ENCODE measurements at places on chromosomes 2 and 18.

DNA sequence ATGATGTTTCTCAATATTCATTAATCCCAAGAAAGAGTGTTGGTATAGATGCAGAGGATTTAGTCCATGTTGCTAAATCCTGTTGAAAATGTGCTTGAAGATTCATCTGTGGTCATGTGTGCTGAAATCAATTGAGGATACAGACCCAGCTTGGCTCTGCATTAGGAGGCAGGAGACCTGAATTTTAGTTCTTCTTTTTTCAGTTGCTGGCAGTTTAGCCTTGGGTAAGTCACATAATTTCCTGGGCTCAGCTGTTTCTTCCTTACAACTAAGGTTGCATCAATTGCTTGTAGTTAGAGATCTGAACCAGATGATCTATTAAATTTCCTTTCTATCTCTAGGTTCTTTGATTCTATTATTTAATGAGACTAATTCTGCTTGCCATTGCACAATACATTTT is 54.4 kb downstream of the SETBP1 start:
- no peak for DNase-seq

DNA sequence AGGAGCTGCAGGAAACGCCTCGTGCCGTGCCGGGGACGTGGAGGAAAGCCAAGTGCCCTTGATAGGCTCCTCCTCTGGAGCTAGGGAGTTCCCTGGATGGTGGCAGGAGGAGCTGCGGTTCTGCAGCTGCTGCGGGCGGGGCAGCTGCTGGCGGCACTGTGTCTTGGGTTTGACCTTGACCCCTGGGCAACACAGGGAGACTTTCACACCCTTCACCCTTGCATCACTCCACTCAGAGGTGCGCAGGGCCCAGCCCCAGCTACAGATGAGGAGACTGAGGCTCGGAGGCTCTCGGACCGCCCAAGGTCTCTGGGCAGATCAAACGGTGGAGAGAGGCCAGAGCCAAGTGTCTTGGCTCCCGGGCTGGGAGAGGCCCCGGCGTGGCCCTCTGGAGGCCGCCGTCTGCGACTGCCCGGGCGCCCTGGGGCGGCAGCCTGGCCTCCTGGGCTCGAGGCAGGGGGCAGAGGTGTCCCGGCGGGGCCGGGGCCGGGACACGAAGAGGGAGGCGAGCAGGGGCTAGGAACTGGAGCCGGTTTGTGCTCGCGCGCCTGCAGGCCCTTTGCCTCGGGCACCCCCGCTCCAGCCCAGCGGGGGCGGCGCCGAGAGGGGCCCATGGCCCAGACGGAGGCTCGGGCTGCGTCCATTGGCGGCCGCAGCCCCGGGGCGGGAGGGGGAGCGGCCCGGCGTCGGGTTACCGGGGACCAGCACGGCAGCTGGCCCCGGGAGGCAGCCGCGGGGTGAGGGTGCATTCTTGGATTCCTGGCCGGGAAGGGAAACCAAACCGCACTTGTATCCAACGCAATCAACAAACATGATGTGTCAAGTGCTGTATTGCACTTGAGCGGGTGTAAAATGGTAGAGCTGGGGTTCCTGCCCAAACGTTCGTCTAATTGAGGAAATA is 129.6 kb upstream of the SLC1A4 start:
- DNase-seq = peak; percentile 23

DNA sequence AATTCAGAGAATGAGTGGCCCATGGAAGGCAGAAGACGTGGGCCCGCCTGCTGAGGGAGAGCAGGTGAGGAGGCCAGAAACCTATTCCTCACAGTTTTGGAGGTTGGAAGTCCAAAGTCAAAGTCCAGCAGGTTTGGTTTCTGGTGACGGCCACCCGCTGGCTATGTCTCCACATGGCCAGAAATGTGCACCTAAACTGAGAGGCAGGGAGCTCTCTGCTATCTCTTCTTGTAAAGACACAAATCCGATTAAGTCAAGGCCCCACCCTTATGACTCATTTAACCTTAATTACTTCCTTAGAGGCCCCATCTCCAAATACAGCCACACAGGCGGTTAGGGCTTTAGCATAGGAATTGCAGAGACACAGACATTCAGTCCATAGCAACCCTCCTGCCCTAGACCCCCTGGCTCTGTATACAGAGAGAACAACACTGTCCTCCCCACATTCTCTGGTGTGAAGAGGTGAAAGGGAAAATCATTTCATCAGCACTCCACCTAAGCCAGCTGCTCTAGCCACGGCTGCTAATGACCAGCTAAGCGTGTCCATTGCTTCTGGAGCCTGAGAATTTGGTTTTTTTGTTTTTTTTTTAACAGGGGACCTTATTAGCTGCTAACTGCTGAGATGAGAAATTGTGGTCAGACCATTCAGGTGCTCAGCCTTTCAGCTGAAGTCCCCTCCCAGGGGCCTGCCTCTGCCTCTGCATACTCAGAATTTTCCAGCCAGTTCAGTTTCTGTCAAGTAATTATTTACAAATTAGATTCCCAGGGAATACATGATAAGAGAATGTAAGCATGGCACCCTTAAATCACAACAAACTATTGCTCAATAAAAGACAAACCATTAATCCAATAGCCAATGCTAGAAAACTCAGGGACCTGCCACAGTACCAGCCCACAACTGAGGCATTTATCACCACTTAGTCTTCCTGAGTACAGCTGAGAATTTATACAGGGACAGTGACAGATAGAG is 368.7 kb upstream of the ID2 start:
- DNase-seq = no peak

GRCh38 chr2:119136093-119136492 is 22.5 kb downstream of the C1QL2 start:
- no peak for DNase-seq

- no peak for DNase-seq
Observed at GRCh38 chr18:31244771-31245394, 73.1 kb upstream of the DSG1 start.

- DNase-seq = no peak
Observed at GRCh38 chr2:168424112-168424951, 31.7 kb upstream of the CERS6 start.

GRCh38 chr2:218152777-218153176 is 14.0 kb downstream of the CXCR1 start:
- no peak for DNase-seq

DNA sequence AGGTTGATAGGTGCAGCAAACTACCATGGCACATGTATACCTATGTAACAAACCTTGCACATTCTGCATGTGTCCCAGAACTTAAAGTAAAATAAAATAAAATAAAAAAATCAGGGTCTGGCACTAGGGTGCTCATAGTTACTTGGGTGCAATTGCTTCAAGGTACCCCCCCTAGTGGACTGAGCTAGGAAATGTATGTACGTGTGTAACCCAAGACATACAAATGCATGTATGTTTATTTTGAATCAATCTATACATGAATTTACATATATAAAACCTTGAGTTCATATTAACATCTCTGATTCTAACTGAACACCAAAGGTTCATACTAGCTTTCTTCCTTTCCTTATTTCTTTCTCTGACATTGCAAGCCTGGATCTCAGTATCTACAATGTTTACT is 51.5 kb downstream of the USP37 start:
- no peak for DNase-seq

- DNase-seq = no peak
Observed at GRCh38 chr2:184041777-184042176, 556.6 kb upstream of the ZNF804A start.

DNA sequence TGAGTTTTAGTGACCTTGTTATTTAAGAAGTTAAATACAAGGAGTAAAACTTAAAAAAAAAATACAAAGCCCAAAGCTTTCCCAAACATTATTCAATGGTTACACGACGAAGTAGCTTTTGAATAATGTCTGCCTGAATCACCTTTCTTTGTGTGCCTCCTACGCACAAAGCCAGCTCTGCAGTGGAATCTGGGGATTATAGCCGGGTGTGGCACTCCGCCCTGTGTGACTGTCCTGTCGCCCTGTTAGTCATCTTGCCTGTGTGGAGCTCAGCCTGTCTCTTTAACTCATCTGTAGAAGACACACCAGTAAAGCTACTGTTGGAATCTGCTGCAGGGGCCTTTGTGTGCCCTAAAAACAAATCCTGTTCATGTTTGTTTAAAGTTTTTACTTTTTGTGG is 79.4 kb upstream of the TCF7L1 start:
- no peak for DNase-seq

GRCh38 chr2:179562330-179562885 is 297.8 kb upstream of the SESTD1 start:
- DNase-seq = no peak

DNA sequence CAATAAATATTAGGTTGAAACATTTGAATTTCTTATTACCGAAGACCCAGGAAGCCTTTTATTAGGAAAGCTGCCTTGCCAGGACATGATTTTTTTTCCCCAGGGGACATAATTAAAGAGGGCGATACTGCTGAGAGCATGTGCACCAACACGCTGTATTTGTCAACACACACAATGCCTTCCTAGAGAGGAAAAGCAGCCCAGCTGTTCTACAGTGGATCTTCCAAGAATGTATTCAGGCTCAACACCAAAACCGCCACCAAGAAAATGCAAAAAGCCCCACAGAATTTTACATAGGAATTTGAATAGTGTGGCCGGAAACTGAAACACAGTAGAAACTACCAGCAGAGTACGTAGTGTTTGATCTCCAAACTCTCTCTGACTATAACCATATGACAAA is 320.4 kb downstream of the DLGAP1 start:
- DNase-seq = no peak

DNA sequence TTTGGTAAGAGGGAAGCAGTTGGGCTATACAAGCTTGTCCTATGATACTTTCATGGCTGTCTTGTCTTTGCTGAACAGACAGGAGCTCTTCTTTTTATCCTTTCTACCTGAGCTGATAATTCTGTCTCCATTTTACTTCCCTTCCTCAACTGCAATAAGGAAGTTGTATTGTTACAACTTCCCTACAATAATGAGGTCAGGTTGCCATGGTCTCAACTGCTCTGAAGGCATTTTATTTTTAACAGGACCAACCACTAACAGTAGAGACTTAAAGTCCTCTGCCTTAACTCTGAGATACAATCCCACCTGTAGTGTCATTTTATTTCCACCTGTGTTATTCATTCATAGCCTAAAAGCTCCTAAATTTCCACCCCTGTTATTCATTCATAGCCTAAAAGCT is 118.6 kb upstream of the PGAP1 start:
- DNase-seq = no peak

- DNase-seq = no peak
Observed at GRCh38 chr2:206989311-206989710, 50.0 kb downstream of the CPO start.

DNA sequence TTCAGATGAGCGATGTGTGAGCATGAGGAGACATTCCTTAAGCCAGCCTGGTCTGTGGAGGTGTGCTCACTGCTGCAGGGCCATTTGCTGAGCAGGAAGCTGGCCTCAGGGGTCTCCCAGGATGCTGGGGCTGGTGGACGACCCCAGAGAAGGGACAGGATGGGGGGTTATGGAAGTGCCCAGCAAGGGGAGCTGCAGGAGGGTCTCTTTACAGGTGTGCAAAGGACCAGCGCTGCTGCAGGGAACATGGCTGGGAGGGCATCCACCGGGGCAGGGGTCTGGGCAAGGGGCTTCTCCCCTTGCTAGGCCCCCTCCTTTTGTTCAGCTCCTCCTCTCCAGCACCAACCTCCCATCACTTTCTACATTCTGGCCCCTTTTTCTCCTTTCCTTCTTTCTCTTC is 185.2 kb downstream of the GBX2 start:
- no peak for DNase-seq

DNA sequence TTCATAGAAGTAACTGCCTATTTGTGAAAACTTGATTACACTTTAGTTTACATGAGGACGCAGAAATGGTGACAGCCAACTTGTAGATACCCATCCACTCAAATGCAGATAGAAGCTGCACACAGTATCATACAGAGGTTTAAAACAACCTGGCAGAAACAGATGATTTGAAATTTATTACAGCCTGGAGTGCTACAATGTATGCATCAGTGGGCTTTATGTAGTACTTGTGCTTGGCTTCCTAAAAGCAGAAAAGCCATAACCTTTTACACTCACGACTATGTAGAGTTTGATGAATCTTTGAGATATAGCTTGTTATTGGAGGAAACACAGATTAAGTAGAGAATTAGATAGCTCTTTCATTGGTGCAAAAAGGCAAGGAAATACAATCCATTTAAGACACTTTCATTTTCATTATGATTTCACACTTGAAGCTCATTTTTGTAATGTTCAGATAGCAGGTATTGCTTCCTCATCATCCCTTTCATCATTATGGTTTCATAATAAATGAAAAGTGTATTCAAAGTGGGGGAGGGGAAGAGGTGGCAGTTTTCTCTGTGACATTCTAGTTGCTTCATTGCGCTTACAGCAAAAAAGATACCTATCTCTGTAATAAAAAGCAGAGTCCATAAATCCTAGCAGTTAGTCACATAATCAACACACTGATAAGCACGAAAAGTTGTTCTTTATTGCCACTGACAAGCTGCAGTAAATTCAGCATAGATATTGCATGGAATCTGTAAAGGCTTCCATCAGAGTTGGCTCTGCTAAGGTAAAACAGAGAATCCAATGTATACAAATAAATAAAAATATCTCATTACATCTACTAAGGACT is 789.8 kb upstream of the FSHR start:
- DNase-seq = no peak

GRCh38 chr2:197011801-197012641 is 85.5 kb upstream of the PGAP1 start:
- DNase-seq = peak; percentile 9

- no peak for DNase-seq
Observed at GRCh38 chr2:106547164-106547903, 60.2 kb downstream of the CD8B2 start.

DNA sequence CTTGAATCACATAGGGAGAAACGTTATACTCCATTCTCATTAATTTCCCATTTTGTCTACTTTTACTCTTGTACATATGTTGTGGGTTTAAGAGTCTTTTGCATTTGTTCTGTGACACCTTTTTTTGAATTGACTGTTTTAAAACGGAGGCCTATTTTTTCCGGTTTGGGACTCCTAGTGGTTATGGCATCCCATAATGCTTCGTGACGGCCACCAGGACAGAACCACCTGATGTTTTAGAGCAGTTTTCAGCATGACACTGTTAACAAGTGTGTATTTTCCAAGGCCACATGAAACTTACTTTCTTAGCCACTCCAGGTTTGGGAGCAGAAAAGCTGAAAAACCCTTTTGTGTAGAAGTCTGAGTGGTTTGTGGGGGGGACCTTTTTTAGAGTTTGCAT is 8.4 kb downstream of the SOX11 start:
- no peak for DNase-seq

- DNase-seq = no peak
Observed at GRCh38 chr2:102929721-102930120, 167.9 kb downstream of the TMEM182 start.

- no peak for DNase-seq
Observed at GRCh38 chr2:187213798-187214197, 234.3 kb downstream of the CALCRL start.

DNA sequence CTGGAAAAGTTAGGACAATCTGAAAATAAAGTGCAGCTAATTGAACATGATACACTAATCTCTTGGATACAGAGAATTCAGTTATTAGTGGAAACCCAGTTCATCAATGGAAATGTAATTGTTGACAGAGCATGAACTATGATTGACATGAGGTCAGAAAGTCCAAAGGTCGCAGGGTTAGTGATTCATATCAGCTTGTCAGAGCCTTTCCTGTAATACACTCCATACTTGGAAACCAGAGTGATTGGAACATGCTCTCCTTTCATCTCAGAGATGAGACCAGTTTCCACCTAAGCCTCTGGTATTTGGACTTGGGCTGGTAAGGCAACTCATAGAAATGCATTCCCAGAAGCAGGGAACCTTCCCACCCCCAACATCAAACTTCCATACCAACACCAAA is 8.5 kb upstream of the NCKAP5 start:
- no peak for DNase-seq

Measured in hippocampal formation (tissue), 2 donors.